DMS79 (cell line): ENCODE measurements at places on chromosomes 13 and 19.

DNA sequence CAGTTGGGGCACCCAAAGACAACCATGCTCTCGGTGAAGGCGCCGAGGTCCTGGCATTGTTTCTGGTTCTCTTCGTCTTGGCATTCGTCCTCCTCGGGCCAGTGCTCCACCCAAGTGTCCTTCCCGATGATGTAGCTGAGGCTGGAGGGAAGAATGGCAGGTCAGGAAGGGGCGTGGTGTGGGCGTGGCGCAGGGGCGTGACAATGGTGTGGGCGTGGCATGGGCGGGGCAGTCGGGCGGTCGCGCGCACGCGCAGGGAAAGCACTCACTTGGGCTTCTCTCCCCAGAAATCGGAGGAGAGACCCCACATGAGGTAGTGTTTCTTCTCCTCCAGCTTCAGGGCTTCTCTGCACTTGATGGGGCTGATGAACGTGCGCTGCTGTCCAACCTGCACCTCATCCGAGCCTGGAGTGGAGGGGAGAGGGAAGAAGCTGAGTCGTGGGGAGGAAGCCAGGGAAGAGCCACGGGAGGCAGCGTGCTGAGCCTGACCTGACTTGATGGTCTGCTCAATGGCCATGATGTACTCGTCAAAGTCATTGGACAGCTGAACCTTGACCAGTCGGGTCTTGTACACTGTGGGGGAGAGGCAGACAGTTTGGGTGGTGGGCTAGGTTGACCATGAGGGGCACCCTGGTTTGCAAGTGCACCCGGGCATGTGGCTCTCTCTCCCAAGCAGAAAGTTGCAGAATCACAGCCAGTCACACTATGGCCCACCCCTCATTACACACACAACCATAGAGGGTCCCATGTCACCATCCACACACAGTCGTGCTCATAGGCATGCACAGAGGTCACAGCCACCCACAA lies 8.1 kb upstream of the TNFSF14 start:
- DNase-seq: no peak

GRCh38 chr19:30799865-30800755 lies 427.9 kb downstream of the ZNF536 start:
- no peak for DNase-seq

- peak; percentile 100 for DNase-seq
Measured at GRCh38 chr13:113647351-113648215, 10.4 kb downstream of the ATP4B start.

DNA sequence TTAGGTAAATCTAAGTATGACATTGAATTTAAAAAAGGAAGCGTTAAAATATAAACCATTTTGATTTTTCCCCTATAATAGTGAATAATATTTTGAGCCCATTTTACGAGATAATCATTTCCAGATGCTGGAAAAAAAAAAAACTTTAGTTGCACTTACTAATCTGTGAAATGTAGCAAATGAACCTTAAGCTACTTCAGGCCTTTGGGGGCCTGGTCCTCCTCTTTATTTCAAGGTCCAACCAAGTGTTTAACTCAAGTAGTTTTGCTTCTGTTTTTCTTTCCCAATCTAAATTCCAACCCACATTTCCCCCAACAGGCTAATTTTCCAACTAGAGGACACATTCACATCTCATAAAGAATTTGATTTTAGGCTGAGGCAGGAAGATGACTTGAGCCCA lies 101.2 kb downstream of the TNFRSF19 start:
- DNase-seq: no peak

DNA sequence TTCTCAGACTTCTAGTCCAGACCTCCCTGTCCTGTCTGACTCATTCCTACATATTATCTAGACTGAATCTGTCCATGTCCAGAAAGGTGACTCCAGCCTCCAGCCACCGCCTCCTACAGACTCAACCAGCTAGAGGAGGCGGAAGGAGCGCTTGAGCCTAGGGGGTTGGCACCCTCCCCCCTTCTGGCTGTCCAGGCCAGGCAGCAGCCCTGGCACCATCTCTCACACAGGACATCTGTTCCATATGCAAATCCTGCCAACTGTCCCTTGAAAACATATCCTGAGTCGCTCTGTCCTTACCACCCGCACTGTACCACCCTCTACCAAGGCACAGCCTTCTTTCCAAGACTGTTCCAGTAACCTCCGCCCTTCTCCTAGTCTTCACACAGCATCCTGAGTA lies 150.7 kb upstream of the WASF3 start:
- DNase-seq: no peak

GRCh38 chr13:110597041-110597689 lies 18.2 kb upstream of the NAXD start:
- no peak for DNase-seq

- no peak for DNase-seq
Measured at GRCh38 chr19:33284146-33284643, 18.1 kb downstream of the CEBPA start.

DNA sequence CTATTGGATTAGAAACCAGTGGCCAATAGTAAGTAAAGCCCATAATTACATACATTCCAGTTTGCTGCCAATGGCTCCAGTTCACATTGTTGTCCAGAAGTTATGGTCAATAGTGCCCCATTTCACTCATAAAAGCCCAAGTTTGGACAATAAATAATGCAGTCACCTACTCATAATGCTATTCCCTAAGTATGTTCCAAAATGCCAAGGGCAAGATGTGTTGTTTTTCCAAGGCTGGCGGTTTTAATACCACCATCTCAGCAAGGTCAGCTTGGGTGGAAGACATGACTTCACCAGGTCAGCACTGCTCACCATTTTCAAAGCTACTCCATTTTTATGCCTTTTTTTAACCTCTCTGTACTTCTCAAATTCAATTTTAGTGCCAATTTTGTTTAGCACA lies 32.7 kb downstream of the KCTD12 start:
- DNase-seq: no peak

DNA sequence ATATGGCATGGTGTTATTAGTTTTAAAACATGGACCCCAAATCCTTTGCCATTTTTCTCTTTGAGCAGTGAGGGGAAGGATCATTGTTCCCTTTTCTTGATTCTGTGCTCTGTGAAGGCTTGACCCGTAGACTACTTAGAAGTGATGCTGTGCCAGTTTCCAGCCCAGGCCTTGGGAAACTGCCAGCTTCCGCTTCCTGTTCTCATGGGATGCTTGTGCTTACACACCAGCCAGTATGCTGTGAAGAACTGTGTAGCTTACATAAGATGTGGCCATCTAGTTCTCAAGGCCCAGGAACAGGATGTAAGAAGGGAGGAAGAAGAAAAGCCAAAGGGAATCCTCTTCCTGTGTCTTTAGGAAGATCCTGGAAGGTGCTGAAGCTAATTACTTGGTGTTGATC lies 180.9 kb downstream of the PCCA start:
- DNase-seq: no peak

- DNase-seq: no peak
Measured at GRCh38 chr19:21321134-21321533, 8.1 kb downstream of the ZNF708 start.
